ENCODE measurements at places on chromosomes 1 and 21. TPM values are rescaled to one million over a fixed set of nuclear protein-coding genes. Genes with fewer than 3 reads are reported as not detected.

- H3K4me1 ChIP-seq: no peaks in the 10 kb centered on the region
- peaks cover 6% of the 10 kb centered on the region for H3K36me3 ChIP-seq
- H3K27ac ChIP-seq: no peak overlapping the region
- H3K4me3 ChIP-seq: no peak overlapping the region
- no peak for DNase-seq
- H3K27me3 ChIP-seq: peaks cover 22% of the 10 kb centered on the region
These were observed 368.5 kb downstream of the HHAT start for GRCh38 chr1:210697185-210697584.

- peaks cover 10% of the 10 kb centered on the region for H3K27me3 ChIP-seq
- no peak overlapping the region for H3K27ac ChIP-seq
- H3K4me1 ChIP-seq: peaks cover 6% of the 10 kb centered on the region
- DNase-seq: no peak
- no peak overlapping the region for H3K4me3 ChIP-seq
These were observed 122.8 kb downstream of the SYF2 start for GRCh38 chr1:25109531-25109951.

- no peak overlapping the region for H3K4me3 ChIP-seq
- H3K4me1 ChIP-seq: no peaks in the 10 kb centered on the region
- peaks cover 62% of the 10 kb centered on the region for H3K27me3 ChIP-seq
- H3K36me3 ChIP-seq: no peaks in the 10 kb centered on the region
These were observed 17.2 kb downstream of the UBE2Q1 start for GRCh38 chr1:154541231-154541630.

DNA sequence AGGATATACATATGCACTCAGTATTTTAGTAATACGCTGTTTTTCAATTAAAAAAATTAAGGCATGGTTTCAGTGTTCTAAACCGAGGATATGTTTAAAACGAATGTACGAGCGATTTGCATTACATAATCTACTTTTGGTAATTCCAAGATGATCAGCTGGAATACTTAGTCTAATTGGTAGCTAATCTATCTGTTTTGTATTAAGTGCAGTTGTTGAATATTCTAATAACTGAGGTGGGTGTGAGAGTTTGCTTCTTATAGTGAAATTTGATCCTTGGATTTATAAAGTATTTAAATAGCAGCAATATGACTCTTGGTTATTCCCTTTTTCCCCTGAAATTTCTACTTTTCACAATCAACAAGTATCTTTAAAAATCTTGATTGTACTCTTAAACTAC, 1.3 kb downstream of the RNF2 start:
- peak overlapping the region; percentile 93 for H3K4me3 ChIP-seq
- no peak for DNase-seq
- no peaks in the 10 kb centered on the region for H3K27me3 ChIP-seq
- H3K4me1 ChIP-seq: peaks cover 37% of the 10 kb centered on the region
- H3K36me3 ChIP-seq: no peaks in the 10 kb centered on the region
- H3K27ac ChIP-seq: peak overlapping the region; percentile 94

- H3K27ac ChIP-seq: no peak overlapping the region
- H3K36me3 ChIP-seq: no peaks in the 10 kb centered on the region
- no peak overlapping the region for H3K4me3 ChIP-seq
- DNase-seq: no peak
- H3K4me1 ChIP-seq: no peaks in the 10 kb centered on the region
These were observed 71.2 kb downstream of the LRRC40 start for GRCh38 chr1:70134148-70134547.

Gene COA7
- total RNA-seq: 21.7 TPM

DNA sequence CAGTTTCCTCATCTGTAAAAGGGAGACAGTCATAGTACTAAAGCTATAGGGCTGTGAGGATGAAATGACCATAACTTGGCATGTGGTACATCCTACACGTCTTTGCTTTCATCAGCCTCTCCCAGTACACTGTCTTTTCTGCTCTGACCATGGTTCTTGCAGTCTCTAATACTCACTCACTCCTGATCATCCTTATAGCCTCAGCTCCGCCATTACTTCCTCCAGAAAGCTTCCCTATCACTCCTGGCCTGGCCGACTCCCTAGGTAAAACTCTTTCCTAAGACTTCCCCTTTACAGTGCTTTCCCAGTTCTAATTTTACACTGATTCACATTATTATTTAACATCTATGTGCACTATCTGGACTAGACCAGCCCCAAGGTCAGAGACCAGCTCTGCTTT, 5.0 kb upstream of the MRPL24 start:
- peak overlapping the region; percentile 100 for H3K27ac ChIP-seq
- no peak for DNase-seq
- peaks cover 16% of the 10 kb centered on the region for H3K36me3 ChIP-seq
- H3K4me3 ChIP-seq: peak overlapping the region; percentile 84

Gene RAB3GAP2
- 50.6 TPM for total RNA-seq

Gene OR10K2
- not detected for total RNA-seq

DNA sequence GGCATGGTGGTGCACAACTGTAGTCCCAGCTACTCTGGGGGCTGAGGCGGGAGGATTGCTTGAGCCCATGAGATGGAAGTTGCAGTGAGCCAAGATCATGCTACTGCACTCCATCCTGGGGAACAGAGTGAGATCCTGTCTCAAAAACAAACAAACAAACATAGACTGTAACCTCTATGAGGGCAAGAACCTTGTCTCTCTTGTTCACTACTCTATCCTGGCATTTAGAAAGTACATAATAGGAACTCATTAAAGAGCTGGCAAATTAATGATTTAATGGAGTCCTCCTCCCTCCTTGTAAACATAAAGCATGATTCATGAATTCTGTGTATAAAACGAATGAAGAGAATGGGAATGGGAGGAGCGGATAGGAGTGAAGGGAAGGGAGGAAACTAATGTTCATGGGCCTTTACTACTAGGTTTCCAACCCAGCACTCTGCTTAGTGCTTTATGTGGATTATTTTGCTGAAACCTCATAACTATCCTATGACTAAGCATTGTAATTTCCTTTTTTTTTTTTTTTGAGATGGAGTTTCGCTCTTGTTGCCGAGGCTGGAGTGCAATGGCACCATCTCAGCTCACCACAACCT, 8.6 kb downstream of the LMOD1 start:
- DNase-seq: no peak
- no peak overlapping the region for H3K4me3 ChIP-seq
- no peaks in the 10 kb centered on the region for H3K36me3 ChIP-seq
- peaks cover 34% of the 10 kb centered on the region for H3K4me1 ChIP-seq
